Mononuclear cell (primary cell): ENCODE measurements at places on chromosomes 1 and 21. TPM values are rescaled to one million over a fixed set of nuclear protein-coding genes. Genes with fewer than 3 reads are reported as not detected.

Gene SLFNL1
- 0.10 TPM for total RNA-seq

Gene CHI3L1
- 0.94 TPM for total RNA-seq

Gene FNDC5
- 0.10 TPM for total RNA-seq

Gene SMCP
- total RNA-seq, result not detected

Gene LRRN2
- not detected for total RNA-seq

Gene HUNK
- total RNA-seq, result 0.10 TPM

Gene ANGPTL3
- total RNA-seq, result not detected

Gene TTC39A
- 0.10 TPM for total RNA-seq

Gene UBE2G2
- total RNA-seq, result 90.0 TPM

Gene KCNK1
- 0.10 TPM for total RNA-seq

Gene CAPN8
- not detected for total RNA-seq

Gene KRTAP19-3
- not detected for total RNA-seq

Gene FMO4
- total RNA-seq, result 1.6 TPM

Gene POMGNT1
- 6.7 TPM for total RNA-seq

Gene C1orf115
- 1.3 TPM for total RNA-seq

Gene FCMR
- total RNA-seq, result 117 TPM

Gene ADORA1
- not detected for total RNA-seq

Gene CSTB
- 9.4 TPM for total RNA-seq

Gene OR2L3
- not detected for total RNA-seq

Gene LCE1E
- total RNA-seq, result not detected

Gene KCNE2
- not detected for total RNA-seq

Gene SYTL1
- total RNA-seq, result 44.3 TPM

Gene KRTAP21-2
- total RNA-seq, result not detected

Gene CRP
- total RNA-seq, result 0.42 TPM
